C1 segment of cervical spinal cord (tissue), 14 donors: ENCODE measurements at places on chromosomes 1 and 21.

DNA sequence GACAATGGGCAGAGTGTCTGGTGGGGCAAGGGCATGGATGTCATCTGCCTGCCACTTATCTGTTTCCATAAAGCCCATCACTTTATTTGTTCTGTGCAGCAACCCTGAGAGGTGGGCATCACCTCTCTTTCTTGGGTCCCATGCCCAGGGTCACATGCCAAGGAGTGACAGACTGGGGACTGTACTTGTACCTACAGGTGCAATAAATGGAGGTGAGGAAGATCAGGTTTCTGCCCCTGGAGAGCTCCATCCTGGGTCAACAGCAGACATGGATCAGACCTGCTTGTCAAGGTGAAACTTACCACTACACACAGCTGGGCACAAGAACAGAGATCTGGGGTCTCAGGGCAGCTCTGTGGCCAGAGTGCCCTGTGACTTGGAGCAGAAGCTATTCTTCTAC, 18.4 kb upstream of the PRDM16 start:
- DNase-seq = no peak

GRCh38 chr1:228219245-228219961, 11.6 kb downstream of the OBSCN start:
- DNase-seq = no peak

DNA sequence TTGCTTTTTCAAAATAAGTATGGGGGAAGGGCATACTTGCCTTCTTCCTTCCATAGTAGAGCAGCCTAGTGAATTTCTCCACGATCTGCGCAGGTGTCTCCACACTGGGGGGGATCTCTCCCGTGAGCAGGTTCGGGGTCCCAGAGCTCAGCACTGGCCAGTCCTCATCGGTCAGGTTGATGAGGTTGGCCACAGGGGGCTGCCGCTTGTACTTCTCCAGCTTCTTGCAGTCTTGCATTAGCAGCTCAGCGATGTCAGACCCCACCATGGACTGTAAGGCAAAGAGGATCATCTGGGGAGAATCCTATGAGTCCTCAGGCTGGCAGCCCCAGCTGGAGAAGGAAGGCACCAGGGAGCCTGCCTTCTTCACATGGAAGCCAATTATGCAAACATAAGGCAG, 11.8 kb downstream of the SEC16B start:
- DNase-seq = no peak

DNA sequence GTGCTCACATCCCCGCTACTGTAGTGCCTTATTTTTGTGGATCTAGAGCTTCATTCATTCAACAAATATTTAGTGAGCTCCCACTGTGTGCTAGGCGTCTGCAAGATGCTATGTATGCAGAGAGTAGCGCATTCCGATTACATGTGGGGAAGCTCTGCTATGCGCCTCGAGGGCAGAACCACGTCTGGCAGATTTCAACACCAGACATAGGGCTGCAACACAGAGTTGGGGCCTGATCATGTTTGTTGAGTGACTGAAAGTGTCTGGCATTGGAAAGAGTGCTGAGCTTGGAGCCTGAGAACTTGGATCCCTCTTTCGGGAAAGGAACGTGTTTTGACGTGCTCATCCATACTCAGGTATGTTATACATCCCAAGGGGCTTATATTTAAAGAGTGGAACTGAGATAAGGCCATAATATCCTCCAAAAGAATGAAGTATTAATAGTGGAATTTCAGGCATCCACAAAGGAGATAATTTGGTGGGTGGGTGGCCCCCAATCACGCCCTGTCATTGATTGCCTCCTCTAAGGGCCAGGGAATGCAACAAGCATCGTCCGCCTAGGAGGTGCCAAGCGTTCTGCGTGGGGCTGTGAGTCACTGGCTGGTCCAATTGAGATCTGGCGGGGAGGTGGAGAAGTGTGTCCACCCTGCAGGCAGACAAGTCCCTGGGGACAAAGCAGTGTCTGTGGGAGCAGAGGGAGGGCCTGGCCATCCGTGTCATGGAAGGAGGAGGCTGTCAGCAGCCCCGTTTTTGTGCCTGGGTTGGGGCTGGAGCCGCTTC, 62.8 kb upstream of the ZBTB40 start:
- DNase-seq = no peak

- DNase-seq = no peak
These were observed 2.0 kb downstream of the PYCR2 start for GRCh38 chr1:225921734-225922709.

- DNase-seq = no peak
These were observed 17.3 kb upstream of the TIPRL start for GRCh38 chr1:168161459-168161858.

DNA sequence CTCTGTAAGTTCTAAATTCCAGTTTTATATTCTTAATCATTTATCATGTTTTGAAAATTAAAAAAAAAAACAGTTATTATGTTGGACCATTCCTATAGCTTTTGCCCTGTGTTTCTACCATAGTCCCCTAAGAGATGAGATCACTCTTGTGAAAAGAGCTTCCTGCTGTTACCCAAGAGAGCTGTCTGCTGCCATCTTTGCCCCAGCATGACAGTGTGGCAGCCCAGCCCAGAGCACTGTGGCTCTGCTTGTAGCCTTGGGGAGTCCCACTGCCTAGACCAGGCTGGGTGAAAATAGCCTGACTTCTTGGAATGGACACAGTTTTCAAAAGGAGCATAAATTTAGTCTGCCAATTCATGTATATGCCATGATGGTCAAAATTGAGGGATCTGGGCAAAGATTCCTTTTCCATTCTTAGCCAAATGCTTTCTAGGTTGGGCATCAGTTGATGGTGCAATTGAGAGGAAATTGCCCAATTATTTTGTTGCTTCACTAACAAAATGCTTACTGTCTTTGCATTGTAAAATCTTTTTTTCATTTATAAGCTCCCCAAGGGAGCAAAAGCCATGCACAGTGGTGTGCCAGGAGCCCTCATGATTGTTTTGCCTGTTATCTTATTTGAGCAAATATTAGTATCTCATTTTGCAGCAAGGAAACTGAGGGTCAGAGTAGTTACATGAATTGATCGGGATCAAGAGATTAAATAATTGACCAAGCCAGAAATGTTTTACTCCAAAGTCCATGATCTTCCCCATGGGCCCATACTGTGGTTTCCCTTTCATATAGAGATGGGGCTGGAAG, 72.8 kb downstream of the ETS2 start:
- no peak for DNase-seq

DNA sequence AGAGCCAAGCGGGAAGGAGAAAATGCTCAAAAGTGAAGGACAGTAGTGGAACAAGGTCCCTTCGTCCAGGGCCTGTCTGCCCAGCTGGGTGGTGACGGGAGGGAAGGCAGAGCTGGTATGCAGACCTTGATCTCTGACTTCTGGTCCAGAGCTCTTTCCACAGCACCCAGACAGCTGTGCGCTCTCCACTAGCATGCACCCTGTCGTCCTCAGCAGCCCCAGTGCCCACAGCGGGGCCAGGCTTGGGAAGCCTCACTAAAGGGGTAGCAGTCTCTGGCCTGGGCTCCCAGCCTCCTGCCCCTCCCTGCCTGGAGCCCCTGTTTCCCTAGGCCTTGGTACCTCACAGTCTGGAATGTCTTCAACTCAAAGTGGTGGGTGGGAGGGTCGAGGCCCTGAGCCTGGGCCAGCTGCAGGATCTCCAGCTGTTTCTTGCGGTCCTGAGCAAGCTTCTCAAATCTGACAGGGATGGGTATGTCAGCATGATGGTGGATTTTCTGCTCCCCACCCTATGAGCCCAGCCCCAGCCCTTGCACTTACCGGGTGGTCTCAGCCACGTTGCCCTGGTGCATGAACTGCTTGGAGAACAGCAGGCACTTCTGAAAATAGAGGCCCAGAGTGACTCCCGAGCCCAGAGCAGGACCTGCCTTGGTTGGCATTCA, 10.0 kb downstream of the CC2D1B start:
- no peak for DNase-seq

GRCh38 chr1:109535481-109535880, 4.2 kb upstream of the GPR61 start:
- no peak for DNase-seq

DNA sequence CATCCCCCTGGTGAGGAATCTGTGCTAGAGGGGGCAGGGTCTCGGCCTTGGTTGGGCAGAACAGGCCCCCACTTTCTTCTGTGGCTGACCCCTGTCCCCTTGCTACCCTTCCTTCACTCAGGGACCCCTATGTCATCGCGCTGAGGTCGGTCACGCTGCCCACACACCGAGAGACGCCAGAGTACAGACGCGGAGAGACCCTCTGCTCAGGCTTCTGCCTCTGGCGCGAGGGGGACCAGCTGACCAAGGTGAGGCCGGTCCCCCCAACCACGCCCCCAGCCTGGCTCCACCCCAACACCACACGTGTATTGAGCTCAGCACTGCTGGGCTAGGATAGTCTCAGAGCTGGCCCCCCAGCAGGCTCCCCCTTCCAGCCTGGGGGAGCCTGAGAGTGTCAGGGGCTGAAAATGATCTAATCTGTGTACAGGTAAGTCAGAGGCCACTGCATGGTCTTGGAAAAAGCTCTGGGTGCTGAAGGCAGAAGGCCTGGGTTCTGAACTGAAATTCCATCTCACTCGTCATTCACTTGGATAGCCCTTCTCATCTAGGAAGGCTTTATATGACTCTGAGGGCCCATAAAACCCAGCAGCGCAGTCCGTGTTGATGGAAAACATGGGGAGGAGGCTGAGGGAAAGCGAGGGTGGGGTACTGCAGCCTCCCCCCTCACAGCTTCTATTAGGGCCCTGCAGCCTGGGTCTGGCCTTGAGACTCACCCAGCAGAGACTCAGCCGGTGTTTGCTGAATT, 15.3 kb downstream of the FAM151A start:
- no peak for DNase-seq

DNA sequence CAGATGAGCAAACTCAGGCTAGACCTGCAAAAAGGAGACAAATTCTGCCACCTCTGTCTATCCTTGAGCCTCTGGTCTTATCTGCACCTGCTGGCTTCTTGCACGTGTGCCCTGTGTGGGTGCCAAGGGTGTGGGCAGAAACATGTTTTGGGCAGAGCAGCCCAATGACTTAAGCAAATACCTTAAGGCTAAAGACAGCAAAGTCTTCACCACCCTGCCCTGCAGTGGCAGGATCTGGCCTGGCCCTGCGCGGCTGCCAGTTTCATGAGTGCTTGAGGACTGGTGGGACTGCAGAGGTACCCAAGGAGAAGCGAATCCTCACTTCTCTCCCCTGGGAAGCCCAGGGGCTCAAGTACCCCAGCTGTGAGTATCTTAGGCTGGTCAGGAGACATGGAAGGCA, 3.8 kb upstream of the SLC26A9 start:
- no peak for DNase-seq

DNA sequence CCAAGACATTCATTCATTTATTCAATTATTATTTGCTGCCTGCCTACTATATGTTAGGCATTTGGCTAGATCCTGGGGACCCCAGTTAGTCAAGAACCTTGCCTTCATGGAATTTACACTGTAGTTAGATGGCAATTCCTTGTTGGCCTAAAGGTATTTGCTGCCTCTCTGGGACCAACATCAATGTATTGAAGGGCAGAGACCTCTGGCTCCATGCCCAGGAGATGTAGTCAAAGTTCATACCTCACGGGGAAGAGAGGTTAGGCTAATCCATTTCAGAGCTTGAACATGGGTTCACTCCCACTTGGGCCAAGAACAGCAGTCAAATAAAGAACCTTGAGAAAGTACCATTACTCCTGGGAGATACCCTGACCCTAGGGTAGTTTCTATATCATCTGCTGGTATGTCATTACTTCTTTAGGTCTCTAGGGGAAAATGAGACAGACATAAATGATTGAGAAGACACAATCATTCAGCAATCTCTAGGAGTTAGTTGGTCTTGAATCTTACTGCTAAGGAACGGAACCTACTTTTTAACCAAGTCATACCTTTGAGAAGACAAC, 32.0 kb downstream of the SORT1 start:
- no peak for DNase-seq

DNA sequence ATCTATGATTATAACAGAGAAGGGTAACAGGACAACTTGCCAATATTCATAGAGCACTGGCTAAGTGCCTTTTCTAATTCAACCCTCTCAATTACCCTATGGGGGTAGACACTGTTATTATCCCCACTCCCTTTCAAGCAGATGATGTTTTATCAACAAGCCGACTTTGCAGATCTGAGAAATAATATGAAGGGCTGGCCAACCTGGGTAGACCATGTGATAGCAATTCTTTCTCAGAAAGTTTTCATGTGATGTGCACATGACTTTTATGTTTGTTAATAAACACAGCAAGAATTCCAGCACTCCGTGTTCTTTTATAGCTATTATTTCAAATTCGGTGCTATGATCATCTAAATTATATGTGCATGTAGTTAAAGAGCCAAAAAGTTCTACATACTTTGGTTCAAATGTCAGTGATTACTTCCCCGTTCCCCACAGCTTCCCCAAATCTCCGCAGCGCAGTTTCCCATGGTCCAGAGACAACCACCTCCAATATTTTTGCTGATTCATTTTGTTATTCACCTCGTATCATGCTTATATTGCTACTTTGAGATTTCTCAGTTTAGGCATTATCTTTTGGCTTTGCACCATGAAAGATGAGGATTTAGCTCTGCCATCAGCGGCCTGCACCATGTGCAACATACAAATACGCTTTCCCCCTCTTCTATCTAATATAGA, 96.7 kb upstream of the GADD45A start:
- DNase-seq = no peak

- DNase-seq = no peak
These were observed 99.4 kb upstream of the SLC2A1 start for GRCh38 chr1:43058056-43058455.

DNA sequence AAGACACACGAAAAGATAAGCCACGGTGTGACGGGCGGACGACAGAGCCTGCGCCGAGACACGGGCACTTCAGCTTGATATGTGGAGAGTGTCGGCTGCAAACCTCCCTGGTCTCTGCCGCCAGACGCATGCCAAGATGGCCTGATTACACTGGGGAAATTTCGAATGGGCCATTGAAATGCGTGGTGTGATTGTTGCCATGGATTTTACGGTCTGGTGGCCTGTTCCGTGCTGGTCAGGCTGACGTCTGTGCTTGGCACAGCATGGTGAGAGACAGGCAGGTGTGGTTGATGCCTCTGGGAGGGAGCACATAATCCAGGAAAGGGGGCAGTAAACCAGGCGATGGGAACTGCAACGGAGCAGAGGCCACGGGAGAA, 105.6 kb upstream of the TMPRSS2 start:
- no peak for DNase-seq

DNA sequence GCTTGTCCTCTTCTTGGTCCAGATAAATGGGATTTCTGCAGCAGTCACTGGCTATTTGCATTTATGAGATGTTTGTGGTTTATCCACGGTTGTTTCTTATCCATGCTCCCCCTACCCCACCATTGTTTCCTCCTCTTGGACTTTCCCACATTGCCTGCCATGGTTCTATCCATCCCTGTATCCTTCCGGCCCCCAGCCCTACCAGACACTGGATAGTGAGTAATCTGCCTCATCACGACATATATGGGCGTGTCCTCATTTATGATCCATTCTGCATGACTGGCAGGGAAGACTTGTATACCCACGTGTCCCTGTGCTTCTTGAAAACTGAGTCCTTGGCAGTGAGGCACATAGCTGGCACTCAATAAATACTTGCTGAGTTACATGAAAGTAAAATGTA, 40.1 kb downstream of the CACNA1S start:
- no peak for DNase-seq

GRCh38 chr1:150160964-150161621, 11.4 kb downstream of the PLEKHO1 start:
- DNase-seq = no peak
